ENCODE measurements at places on chromosomes 11 and 22.

DNA sequence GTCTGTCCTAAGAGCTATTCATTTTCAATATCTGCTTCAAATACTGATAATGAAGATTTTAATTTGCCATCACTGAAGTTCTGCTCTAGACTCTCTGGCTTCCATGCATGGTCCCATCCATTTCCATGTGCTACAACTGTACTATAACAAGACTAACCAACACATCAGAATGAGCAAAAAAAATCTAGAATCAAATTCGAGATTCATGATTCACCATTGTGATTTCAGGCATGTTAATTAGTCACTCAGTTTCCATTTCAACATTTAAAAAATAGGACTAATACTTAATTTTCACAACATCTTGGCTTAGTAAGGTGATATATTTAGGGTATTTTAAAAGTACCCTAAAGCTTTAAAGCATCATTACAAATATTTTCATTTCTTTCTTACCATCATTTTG lies 22.8 kb downstream of the PICALM start:
- DNase-seq, result no peak

DNA sequence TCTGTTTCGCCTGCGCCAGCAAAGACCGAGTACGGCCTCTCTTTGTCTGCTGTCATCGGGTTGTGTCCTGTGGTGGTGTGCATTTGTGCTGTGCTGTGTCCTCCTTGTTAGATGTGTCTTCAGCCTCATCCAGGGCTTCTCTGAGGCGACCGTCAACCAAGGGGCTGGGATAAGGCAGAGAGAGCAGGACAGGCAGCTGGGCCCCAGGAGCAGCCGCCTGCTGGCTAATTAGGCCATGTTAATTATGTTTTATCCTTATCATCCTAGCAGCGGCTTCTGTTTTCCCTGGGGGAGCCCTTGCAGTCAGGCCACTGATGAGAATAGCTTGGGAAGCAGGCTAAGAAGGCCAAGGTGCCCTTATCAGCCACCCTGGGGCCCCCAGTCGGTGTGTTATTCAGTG lies 40.7 kb upstream of the TTC12 start:
- no peak for DNase-seq

- DNase-seq, result no peak
These were observed 393.5 kb downstream of the BUD13 start for GRCh38 chr11:116379185-116379828.

DNA sequence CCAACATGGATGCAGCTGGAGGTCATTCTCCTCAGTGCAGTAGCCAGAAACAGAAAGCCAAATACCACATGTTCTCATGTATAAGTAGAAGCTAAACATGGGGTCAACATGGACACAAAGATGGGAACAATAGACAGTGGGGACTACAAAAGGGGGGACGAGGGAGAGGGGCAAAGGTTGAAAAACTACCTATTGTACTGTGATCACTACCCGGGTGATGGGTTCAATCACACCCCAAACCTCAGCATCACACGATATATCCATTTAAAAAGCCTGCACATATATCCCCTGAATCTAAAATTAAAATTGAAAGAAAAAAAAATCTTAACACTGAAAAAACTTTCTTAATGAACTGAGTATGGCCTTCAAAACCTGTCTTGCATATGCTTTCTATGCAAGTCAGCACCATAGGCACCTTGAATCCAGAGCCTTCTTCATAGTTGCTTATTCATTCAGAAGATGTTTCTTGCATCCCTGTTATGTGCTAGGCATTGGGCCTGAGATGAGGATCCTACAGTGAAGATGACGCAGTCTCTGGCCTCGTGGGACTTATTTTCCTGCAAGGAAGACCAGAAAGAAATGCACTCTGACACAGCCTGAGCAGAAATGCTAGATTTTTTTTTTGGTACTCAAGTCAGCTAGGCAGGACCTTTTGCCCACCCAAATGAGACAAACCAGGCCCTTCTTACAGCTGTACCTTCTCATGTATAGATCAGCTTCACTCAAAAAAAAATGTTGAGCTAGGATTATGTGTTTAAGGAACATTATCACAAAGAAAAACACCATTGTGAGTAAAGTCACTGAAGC lies 21.0 kb downstream of the NNMT start:
- DNase-seq, result no peak

- DNase-seq, result no peak
These were observed 102.0 kb downstream of the GRIK4 start for GRCh38 chr11:120613264-120614226.

DNA sequence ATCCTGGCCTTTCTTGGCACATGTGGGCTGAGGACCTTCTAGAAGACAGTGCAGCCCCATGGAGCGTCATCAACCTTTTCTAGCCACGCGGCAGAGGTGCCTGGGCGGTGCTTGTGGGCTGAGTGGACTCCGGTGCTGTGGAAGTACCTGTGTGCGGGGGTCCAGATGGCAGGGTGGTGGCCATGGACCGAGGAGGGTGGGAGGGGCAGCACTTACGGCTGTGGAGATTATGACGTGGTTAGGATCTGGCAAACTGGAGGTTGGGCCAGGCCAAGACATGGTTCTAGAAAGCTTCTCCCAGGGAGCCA lies 2.0 kb downstream of the TUB start:
- no peak for DNase-seq

- no peak for DNase-seq
These were observed 673 bp upstream of the MYO7A start for GRCh38 chr11:77127235-77127911.

GRCh38 chr22:45460288-45461109 lies 42.2 kb upstream of the FBLN1 start:
- no peak for DNase-seq

DNA sequence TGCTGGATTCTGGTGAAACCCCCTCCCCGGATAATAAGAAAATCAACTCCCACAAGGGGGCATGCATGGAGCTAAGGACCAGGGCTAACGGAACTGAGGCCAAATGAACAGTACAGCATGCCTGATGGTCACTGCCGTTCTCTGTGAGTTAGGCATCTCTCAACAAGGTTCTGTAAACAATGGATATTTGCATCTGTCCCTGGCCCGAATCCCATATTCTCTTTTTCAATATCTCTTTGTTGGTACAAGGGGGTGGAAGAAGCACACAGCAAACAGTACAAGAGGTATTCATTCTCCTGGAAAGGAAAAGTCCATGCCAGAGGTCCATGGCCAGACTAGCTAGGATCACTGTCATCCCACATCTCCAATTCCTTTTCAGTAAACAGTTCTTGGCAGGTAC lies 32.2 kb upstream of the APOA1 start:
- no peak for DNase-seq

- no peak for DNase-seq
These were observed 121.1 kb downstream of the PAX6 start for GRCh38 chr11:31690041-31690440.

GRCh38 chr11:18617688-18618341 lies 16.3 kb downstream of the SPTY2D1 start:
- DNase-seq, result no peak

DNA sequence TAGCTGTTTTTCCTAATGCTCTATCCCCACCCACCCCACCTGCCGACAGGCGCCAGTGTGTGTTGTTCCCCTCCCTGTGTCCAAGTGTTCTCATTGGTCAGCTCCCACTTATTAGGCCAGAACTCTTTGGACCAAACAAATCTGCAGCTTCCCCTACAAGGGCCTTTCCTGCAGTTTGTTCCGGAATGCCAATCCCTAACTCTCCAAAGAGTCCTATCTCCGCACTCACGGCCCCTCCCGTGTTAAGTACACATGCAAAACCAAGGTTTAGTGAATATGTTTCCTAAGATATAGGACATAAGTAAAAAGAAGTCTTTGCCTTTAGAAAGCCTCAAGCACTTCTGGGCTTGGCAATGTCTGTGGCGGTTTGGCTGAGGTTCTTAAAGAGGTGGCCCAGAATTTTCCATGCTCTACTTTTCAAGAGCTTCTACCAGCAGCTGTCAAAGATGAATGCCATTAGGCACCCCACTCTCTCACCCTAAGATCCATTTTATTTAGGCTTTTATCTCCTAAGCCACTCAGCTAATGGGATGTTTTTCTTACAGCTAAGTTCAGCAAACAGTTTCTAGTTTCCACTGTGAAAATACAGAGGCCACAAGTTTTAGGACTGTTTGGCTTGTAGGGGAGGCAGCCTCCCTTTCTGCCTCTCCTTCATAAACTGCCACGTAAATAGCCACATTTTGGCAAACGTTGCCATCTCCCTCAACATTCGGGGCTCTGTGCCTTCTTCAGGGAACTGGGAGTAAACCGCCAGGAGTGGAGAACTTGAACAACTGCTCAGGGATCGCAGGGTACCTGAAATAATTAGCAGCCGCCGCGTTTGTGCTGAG lies 1.6 kb downstream of the CD59 start:
- no peak for DNase-seq

- DNase-seq, result no peak
These were observed 303.5 kb downstream of the TBC1D22A start for GRCh38 chr22:47065756-47066615.

DNA sequence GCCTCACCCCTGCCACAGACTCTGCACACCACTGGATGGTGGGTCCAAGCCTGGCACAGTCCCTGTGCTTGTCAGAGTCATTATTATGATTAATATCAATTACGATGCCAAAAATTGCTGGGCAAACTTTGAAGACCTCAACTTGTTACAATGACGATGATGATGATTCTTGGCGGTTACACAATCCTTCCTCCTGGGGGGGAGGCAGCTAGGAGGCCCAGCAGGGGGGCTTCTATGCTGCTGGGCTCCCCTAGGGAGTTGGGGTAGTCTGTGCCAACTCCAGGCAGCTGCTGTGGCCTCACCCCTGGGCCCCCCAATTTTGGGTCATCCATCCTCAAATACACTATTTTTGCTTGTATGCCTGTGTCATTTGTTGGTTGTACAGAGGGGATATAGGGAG lies 12.0 kb downstream of the SLC35E4 start:
- DNase-seq, result no peak

All from NCI-H510A (cell line).